Stimulated activated CD8-positive, alpha-beta memory T cell treated with anti-CD3 and anti-CD28 coated beads, Interleukin-4, amount 100 ng/mL, for 24 hours (primary cell): ENCODE measurements at places on chromosomes 12 and 14.

DNA sequence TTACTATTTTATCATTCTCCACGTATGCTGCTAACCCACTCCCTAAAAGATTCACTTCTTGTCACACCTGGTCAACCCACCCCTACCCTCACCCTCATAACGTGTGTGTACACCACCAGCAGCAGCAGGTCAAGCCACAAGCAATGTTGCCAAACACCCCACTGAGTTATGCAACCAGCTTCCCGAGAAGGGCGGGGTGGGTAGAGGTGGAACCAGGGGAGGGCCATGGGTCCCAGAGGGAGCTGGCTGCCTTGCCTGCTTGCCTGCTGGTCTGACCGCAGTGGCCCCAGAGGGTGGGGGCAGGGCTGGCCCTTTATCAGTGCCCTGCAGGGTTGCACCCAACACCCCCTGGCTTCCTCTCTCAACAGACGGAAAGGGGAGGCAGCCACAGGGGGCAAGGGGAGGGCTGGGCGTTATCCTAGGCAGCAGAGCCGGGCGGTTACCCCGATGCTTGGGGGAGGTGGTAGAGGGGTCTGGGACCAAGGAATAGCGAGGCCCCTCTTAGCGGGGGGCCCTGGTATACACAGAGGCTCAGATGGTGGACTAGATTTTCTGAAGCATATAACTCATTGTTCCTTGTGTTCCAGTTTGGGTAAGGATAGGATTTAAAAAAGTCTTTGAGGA is 3.5 kb upstream of the NFE2 start:
- no peak for DNase-seq

GRCh38 chr12:25708661-25709060 is 155.6 kb upstream of the LMNTD1 start:
- no peak for DNase-seq

- no peak for DNase-seq
These were observed 13.7 kb downstream of the CHFR start for GRCh38 chr12:132873724-132874123.

- no peak for DNase-seq
These were observed 48.0 kb upstream of the C14orf180 start for GRCh38 chr14:104531421-104532190.

DNA sequence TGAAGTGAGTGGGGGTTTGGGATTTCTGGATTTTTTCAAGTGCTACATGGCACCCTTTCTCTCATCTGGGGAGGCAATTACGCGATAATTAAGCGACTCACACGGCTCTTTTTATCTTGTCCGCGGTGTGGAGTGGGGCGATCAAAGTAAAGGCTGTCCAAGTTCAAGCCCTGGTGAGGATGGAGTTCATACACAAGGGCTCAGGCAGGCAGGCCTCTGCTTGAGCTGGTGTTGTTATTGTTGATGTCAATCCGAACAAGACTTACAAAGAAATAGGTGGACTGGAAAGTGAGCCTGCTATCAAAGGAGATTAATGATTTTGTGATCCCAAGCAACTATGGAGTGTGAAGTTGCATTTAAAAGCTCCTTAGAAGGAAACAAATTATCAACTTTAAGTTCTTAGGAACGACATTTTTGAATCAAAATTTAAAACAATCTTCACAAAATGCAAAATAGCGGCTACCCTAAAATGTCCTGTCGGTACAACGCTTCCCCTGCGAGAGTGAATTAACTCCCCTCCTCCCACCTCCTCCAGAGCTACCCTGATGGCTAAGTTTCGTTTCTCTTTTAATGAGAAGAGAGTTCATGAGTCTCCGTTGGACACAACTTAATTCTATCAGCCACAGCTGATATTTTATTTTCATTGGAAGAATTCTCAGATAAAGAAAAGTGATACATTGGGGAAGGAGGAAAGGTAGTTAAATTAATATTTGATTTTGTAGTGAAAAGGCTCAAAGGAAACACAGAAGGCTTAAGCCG is 5.9 kb downstream of the FOXA1 start:
- no peak for DNase-seq

- DNase-seq: no peak
These were observed 62.9 kb upstream of the ATP2A2 start for GRCh38 chr12:110217996-110218674.

GRCh38 chr12:98137278-98137677 is 378.1 kb upstream of the TMPO start:
- no peak for DNase-seq

- DNase-seq: no peak
These were observed 201.2 kb upstream of the PRICKLE1 start for GRCh38 chr12:42790761-42791151.

GRCh38 chr14:56821177-56821576 is 10.9 kb upstream of the OTX2 start:
- no peak for DNase-seq

DNA sequence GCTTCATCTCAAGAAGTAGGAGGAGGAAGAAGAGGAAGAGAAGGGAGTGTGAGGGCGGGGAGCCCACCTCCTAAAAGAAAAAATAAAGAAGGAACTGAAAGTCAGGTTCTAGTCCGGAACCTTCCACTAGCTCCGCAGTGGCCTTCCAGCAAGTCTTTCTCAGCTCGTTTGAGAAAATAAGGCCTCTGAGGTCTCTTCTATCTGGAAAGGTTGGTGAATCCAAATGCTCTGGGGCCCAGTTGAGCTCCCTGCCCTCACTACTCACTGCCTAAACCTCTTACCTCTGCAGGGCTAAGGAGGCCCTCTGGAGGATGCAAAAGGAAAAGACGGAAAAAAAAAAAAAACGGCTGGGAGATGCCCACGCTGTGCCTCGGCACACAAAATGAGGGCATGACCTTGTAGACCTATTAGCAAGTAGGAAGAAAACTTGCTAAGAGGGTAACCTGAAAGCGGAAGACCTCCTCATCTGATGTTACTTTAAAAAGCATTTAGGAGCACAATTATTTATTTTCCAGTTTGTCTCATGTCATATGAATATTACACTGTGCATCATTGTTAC is 35.9 kb downstream of the FBLN5 start:
- no peak for DNase-seq

- DNase-seq: peak; percentile 10
These were observed 757 bp downstream of the SLC25A3 start for GRCh38 chr12:98594050-98594835.

DNA sequence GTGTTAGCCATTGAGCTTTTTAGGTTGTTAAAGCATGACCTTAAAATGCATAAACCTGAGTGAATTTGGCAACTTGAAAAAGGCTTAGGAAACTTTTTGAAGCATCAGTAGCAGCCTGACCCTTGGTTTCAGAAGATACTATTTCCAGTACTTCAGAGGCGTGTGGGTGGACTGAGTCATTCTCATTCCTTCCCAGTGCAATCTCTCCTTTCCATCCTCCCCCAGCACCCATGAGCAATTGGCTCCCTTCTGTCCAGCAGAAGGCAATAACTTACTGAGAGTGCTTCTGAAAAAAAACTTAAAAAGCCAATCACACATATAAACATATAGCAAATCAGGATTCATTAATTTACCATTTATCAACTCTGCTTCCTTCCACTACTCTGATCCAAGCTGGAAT is 299.3 kb upstream of the STXBP6 start:
- DNase-seq: no peak

DNA sequence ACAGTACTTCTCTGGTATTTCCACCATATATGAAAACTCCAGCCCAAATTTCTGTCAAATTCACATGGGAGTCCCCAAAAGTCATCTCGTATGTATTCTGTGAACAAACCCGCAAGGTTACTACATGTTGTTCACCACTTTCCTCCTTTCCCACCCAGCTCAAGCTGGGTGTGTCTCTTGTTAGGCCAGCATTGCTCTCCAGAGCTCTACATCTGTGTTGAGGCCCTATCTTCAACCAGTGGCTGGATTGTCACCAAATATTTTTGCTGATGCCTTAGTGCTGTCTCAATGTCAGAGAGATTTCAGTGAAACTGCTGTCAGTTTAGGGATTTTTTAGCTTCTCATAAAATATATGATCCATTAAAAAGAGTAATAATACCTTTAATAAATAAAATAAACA is 230.9 kb downstream of the BTG1 start:
- DNase-seq: no peak

- DNase-seq: no peak
These were observed at the start of gene DAO for GRCh38 chr12:108879615-108880254. Gene DAO, plus strand, starts transcription at chr12:108880092. Its CDS starts 4,915 bp downstream, at chr12:108885007.

GRCh38 chr14:79834868-79835267 is 376.4 kb downstream of the DIO2 start:
- no peak for DNase-seq

GRCh38 chr12:12560587-12561370 is 1.9 kb downstream of the DUSP16 start:
- DNase-seq: no peak

- no peak for DNase-seq
These were observed 118.3 kb downstream of the GALC start for GRCh38 chr14:87874676-87875075.

GRCh38 chr12:59808317-59808910 is 212.6 kb downstream of the SLC16A7 start:
- DNase-seq: no peak

DNA sequence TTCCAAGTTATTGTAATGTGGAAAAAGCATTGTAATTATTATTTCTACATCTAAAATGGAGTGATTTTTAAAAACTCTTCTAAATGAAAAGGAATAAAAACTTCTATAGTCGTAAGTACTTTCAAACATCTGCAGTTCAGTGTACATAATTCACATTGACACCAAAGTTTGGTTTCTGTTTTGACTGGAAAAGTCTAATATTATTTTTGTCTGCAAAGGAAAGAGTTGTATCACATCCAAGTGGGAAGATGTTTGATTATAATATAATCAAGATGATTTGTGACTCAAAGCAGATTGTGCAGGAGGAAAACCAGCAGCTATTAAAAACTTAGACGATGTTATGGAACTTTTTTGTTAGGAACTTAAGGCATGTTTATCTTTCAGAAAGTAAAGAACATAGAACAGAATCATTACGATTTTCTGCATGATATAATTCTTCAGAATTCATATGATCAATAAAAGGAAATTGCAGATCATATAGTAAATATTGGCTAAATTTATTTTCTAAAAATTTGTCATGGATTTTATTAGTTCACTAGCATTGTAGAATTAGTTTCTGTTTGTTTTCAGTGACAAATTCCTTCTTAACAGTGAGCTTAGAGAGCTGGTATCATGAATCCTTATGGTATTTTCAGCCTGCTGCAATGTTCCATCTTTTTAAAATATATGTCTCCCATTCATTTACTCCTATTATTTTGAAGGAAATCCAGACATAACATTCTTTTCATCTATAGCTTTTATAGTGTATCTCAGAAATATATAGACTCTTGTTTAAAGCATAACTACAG is 145.8 kb downstream of the MIPOL1 start:
- DNase-seq: no peak

DNA sequence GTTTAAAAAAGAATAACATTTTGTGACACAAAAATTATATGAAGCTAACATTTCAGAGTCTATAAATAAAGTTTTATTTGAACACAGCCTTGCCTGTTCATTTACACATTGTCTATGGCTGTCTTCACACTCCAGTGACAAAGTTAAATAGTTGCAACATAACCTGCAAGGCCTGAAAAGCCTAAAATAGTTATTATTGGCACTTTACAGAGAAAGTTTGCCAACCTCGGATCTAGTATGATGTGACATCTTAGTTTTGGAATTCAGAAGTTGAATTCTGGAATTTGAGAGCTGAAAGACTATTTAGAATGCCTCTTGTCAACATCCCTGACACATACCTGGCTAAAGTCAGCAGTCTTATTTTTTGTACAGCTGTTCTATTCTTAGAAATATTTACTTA is 68.3 kb downstream of the DYRK2 start:
- no peak for DNase-seq

DNA sequence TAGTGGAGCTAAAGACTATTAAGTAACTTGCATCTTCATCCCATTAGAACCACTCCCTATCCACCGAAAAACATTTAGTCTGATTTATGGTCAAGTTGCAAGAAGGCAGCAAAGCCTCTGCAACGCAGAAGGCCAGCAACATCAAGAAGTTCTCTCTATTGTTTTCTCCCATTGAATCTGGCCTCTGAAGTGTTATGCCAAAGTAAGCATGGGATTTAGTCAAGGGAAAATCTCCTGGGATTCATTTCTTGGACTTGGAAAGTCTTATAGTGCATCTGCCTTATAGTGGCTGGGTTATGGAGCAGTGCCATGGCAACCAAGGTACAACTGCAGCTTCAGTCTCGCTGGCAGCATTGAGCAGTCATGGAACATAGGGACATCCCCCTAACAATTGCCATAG is 87.7 kb upstream of the KRR1 start:
- DNase-seq: no peak

- no peak for DNase-seq
These were observed 173.6 kb downstream of the TTC8 start for GRCh38 chr14:88998027-88998426.

DNA sequence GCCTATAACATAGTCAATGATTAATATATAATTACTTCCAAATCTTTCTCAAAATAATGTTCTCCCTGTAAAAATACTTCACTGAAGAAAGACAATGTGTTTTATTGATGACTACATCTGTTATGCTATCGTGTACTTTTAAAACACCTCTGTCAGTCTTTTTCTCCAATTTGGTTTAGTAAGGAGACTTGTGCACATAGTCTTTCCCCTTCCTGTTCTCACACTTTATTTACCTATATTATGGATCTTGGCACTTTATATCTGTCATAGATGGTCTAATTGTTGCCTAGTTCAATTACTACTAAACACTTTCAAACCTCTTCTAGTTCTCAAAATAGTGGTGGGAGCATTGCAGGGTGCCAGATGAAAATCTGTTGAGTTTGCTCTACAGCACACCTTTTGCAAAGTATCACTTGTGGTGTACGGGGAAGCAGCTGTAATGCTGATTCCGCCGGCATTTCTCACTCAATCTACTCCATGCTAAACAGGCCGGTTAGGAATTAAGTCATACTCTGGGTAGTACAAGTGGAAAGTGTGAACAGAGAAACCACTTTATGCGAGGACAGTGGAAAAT is 1.1 kb upstream of the INSM2 start:
- DNase-seq: no peak

- peak; percentile 84 for DNase-seq
These were observed 62.1 kb downstream of the HRK start for GRCh38 chr12:116818948-116819832.

- no peak for DNase-seq
These were observed 109.2 kb downstream of the EFCAB11 start for GRCh38 chr14:89845346-89845745.

- peak; percentile 50 for DNase-seq
These were observed 13.2 kb downstream of the PXN start for GRCh38 chr12:120252071-120252906.

DNA sequence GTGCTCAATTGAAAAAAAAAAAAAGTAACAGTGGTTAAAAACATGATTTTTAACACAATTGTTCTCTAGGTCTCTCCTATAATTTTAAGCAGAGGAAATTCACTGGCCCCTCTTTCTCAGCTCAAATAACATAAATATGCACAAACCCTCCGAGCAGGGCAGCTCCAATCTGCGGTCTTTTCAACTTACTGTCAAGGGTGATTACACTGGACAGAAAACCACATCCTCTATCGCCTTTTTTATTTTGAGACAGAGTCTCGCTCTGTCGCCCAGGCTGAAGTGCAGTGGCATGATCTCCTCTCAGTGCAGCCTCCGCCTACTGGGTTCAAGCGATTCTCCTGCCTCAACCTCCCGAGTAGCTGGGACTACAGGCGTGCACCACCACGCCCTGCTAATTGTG is 16.5 kb upstream of the GABARAPL1 start:
- no peak for DNase-seq

- DNase-seq: no peak
These were observed 35.8 kb downstream of the CDKL1 start for GRCh38 chr14:50360851-50361250.

- DNase-seq: no peak
These were observed 1154.8 kb downstream of the TMEM121 start for GRCh38 chr14:106681161-106681560.
